Suppressor macrophage treated with lipopolysaccharide for 1 hour (primary cell): ENCODE measurements at places on chromosomes 5 and 9.

DNA sequence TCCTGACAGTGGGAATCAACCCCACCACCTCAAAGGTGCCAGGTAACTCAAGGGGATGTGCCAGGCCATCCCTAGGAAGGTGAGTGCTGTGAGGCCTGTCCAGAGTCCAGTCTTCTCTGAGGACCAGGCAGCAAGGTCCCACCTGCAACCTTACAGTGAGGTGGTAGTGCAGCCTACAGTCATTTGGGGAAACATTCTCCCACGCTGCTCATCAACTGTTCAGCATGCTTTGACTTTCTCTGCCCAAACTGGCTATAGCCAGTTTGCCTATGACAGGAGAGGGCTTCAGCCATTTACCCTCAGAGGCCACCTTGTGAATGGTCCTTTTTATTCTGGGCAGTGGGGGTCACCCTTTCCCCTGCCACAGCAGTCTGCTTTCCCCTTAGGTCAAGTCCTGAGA lies 81.9 kb downstream of the ATPSCKMT start:
- no peak for DNase-seq

- no peak for DNase-seq
Measured at GRCh38 chr5:173056783-173057061, 570 bp downstream of the CREBRF start.

GRCh38 chr5:140145256-140145655 lies 19.5 kb downstream of the IGIP start:
- no peak for DNase-seq

GRCh38 chr5:137341831-137342230 lies 157.3 kb downstream of the SPOCK1 start:
- no peak for DNase-seq
